Type B pancreatic cell (in vitro differentiated cells): ENCODE measurements at places on chromosomes 7 and 10. TPM values are rescaled to one million over a fixed set of nuclear protein-coding genes. Genes with fewer than 3 reads are reported as not detected.

The AGAP6 gene
- 11.3 and 16.2 TPM in 2 replicates for total RNA-seq

The MMD2 gene
- total RNA-seq: not detected in 2 replicates

The SORBS1 gene
- 28.2 and 31.4 TPM in 2 replicates for total RNA-seq

The PSPH gene
- total RNA-seq: 20.1 and 28.6 TPM in 2 replicates
